ENCODE measurements at places on chromosomes 5 and 9.

- DNase-seq: no peak
Observed at GRCh38 chr5:14168793-14169262, 25.7 kb downstream of the TRIO start.

DNA sequence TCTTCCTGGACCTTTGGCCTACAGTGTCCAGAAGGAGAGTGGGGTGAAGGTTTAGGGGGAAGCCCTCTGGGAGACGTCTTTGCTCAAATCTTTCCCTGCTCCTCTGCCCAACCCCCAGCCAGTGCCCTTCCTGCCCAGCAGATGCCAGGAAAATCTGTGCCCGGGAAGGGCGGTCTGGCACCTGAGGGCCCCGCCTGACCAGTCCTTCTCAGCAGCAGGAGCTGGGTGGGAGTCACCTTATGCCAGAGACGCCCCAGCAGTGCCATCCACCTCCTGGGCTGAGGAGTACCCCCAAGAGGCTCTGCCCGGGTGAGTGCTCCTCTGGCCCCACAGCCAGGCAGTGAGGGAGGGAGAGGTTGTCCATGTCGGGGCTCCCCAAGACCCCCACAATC is 14.9 kb upstream of the CERCAM start:
- no peak for DNase-seq

GRCh38 chr9:111728143-111728542 is 66.6 kb downstream of the SHOC1 start:
- DNase-seq: no peak

DNA sequence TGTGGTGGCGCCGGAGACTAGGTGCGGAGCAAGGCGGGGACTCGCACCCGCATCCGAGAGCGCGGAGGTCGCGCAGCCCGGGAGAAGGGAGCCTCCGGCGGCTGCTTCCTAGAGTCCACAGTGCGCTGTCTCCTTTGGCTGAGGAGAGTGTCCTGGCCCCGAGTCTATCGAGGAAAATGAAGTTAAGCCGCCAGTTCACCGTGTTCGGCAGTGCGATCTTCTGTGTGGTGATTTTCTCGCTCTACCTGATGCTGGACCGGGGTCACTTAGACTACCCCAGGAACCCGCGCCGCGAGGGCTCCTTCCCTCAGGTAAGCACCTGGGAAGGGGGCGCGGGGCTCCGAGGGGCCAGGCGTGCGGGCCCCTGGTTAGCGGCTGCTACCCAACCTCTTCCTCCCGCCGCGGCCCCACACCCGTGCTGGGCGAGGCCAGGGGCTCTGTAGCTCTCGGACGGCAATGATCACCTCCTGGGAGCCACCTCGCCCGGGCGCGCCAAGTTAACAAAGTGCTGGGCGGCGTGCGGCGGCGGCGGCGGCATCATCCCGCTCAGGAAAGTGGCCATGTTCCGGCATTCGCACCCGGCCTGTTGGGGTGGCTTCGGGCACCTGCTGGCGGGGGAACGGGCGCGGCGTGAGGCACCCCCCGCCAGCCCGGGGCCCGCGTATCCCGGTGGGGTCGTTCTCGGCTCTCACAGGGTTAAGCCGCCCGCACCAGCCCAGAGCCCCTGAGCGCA is 681 bp downstream of the MAN2A1 start:
- DNase-seq: no peak

- no peak for DNase-seq
Observed at GRCh38 chr5:146073239-146073900, 32.0 kb downstream of the PLAC8L1 start.

GRCh38 chr9:94173632-94174031 is 85.5 kb upstream of the ZNF169 start:
- no peak for DNase-seq

GRCh38 chr5:150499437-150499956 is 8.4 kb upstream of the NDST1 start:
- no peak for DNase-seq

DNA sequence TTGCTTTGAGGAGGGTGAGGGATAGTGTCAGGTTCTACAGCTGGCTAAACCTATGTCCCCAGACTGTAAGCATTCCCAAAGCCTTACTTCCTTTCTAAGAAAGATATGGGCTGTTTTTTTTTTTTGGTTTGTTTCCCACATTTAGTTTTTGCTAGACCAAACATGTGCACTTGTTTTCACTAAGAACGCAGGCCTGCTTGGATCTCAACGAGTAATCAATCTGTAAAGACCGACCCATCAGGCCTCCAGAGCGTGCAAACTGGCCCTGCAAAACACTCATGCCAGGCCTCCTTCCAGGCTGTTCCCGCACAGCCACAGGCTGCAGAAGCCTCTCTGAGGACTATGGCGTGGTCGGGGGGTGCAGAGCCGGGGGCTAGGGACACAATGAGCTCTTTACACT is 304.8 kb upstream of the PANK3 start:
- DNase-seq: no peak

DNA sequence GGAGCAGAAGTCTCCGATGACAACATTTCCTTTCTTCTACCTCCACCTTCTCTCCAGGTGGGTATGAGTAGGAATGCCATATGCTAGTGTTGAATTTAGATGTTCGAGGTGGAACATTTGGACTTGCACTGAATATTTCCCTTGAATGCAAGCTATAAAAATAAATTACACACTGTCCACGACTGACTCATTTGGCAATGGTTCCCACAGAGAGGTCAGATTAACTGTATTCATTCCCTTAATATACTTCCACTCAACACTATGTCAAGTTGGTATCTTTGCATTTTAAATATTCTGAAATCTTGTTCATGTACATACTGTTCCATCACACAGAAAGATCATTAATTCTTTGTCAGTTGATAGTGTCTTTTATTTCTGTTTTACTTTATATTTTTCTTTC is 222.6 kb upstream of the PIK3R1 start:
- DNase-seq: no peak

DNA sequence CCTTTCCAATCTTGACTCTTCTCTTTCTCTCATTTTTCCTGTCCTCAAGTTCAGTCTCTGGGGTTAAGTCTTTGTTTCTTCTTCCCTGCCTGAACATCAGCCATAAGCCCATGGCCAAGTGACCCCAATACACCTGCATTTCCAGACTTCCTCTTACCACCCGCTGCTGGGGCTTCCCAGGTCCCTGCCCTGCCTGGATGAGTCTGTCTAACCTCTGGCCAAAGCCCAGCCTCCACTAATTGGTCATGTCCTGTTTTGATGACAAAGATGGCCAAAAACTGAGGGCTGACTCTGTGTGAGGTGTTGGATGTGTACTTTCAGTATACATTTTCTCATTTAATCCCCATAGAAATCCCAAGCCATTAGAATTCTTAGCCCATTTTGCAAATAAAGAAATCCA is 47.3 kb downstream of the SH3TC2 start:
- no peak for DNase-seq

GRCh38 chr5:155406815-155407214 is 393.3 kb downstream of the KIF4B start:
- no peak for DNase-seq
